RPMI7951 (cell line): ENCODE measurements at places on chromosomes 3 and 15. TPM values are rescaled to one million over a fixed set of nuclear protein-coding genes. Genes with fewer than 3 reads are reported as not detected.

TMEM44 gene
- 13.8 and 19.0 TPM in 2 replicates for total RNA-seq

TRH gene
- total RNA-seq, result not detected in 2 replicates

DOCK3 gene
- total RNA-seq, result 0.10 and 0.12 TPM in 2 replicates

DNA sequence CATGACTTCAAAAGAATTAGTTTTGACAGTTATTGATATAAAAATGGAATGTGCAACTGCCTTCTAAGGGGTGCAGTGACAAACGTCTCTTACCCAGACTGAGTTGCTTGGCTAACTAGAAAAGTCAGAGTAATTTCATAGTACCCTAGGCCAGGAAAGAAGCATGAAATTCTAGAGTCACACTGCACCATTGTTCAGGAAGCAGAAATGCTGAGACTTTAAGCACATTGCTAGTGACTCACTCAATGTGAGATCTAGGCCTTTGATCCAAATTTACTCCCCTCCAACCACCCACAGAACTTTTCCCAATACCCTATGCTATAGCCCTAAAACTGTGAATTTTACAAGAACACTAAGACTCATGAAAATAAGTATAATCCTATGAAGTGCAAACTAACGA is 110.8 kb downstream of the DUT start:
- DNase-seq, result peak; percentile 68

ILDR1 gene
- total RNA-seq, result not detected in 2 replicates

GRCh38 chr3:152742368-152743347 is 92.3 kb upstream of the P2RY1 start:
- no peak for DNase-seq

GRCh38 chr3:17515445-17516234 is 226.8 kb downstream of the TBC1D5 start:
- no peak for DNase-seq

DNA sequence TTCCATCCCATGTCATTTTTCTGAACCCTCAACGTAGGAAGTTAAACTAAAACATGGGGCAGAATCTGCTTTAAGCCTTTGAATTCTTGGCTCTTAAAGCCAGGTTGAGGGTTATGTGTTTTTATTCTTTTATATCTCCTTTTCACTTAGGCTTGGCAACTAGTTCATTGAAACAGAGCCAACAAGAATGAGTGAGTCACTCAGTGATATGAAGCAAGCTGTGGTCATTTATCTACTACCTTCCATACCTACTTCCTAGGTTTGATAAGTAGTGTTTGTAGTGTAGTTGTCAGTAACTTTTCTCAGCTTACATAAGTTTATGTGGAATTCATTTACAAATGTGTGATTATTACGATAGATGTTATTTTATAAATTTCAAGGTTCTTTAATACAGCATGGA is 67.4 kb downstream of the SNRPN start:
- DNase-seq, result peak; percentile 8

GRCh38 chr3:183782576-183783276 is 42.7 kb downstream of the MAP6D1 start:
- no peak for DNase-seq

DNA sequence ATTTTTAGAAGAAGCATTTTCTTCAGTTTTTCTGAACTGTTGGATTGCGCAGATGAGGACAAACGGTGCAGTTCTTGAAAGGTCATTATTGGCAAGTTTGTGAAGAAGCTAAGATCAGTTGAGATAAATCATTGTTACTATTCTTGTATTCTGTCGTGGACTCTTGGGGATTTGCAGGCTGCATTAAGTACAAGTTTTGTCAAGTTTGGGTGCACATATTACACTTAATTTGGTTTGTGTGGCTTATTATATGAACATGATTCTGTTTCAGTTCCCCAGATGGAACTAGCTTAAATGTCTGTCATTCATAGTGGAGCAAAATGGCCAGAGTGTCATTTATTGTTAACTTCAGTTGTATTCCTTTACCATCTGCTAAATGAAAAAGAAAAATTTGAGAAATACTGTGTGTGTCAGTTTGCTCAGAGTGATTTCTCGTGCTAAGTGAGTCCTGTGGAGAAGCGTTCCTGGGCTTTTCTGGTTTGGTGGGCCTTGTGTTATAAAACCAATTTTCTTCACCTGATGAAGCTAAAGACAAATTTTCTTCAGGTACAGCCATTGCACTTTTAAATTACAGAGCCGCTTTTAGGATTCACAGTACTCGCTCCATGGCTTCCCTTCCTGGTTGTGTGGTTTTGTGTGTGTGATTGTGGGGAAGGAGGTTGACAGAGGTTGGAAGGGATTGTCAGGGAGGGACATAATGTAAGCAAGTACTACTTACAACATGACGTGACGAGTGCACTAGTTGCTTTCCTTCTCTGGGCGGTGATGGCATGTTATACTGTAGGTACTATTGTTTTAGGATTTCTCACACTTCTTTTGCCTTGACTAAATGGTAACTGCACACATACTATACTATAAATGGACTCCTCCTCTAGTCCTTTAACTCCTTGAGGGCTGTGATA is 1.7 kb downstream of the AKAP13 start:
- DNase-seq, result no peak

DNA sequence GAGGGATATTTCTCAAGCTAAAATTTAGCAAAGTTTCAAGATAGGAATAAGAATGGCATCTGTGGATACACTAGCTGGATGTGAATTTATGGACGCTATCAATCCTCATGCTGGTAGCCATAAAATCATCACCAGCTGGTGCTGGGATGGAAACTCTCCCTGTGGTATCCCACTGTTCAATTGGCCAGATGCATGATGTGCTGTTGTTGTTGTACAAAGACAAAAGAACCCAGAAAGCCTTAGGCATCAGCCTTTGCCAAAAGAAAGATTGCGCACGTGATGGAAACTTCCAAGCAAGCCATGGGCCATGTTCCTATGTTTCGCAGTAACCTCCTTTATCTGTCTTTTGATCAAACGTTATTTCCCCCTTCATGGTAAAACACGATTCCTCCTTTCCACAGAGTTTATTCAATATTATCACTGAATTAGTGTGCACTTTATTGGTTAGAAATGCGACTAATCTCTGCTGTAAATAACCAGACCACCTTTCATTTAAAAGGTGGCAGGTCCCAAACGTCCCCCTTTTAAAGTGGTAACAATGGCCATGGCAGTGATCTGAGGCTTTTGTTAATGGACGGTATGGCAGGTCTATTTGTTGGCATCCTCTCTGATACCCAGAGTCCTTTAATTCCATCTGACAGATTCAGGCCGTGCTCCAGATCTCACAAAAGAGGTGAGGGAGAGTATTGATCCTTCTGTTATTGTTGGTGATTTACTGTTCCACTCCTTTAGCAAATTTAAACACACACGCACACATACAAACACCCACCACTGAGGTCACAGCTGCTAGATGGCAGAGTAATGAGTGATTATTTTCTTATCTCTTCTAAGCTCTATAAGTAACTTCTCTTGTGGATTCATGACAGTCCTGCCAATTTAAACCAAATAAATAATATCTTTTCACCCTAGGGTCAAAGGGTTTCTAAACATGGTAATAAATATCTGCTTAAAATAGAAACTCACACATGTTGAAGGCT is 291.2 kb upstream of the KCNMB2 start:
- peak; percentile 4 for DNase-seq

GRCh38 chr3:98690876-98691275 is 72.3 kb upstream of the ST3GAL6 start:
- peak; percentile 35 for DNase-seq

DNA sequence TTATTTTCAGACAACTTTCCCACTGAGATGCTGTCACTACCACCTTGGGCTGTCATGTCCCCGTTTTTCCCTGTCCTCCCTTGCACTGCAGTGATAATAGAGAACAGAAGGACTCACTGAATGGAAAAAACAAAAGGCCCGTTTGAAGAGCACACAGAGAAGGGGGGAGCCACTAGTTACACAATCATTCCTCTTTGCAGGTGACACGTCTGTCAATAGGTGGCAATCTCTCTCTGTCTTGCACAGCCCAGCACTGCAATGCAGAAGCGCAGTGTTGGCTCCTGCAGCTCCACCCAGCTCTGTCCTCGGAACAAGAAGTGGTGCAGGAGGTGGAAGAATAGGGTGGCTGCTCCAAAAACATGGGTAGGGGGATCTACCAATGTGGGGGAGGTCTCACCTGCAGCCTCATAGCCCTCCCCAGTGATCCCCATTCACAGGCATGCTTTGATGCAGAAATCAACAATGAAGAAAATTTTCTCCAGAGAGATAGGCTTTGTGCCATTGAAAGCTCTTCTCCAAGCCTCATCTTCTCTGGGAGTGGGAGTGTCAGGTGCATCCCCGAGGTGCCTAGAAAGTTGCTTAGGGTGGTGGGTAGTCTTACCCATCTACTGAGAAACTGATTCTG is 31.8 kb downstream of the FSTL1 start:
- peak; percentile 54 for DNase-seq

GRCh38 chr3:19226479-19226878 is 78.2 kb downstream of the KCNH8 start:
- DNase-seq, result no peak

DNA sequence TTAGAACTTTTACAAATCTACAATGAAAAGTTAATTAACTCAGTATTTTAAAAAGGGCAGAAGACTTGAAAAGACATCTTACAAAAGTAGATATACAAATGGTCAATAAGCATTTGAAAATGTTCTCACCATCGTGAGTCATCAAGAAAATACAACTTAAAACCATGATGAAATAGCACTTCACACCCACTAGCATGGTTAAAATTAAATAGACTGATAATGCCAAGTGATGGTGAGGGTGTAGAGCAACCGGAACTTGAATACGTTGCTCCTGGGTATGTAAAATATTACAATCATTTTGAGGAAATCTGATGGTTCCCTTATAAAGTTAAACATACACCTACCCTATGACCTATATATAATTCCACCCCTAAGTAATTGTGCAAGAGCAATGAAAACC is 319.8 kb upstream of the UMPS start:
- no peak for DNase-seq

DNA sequence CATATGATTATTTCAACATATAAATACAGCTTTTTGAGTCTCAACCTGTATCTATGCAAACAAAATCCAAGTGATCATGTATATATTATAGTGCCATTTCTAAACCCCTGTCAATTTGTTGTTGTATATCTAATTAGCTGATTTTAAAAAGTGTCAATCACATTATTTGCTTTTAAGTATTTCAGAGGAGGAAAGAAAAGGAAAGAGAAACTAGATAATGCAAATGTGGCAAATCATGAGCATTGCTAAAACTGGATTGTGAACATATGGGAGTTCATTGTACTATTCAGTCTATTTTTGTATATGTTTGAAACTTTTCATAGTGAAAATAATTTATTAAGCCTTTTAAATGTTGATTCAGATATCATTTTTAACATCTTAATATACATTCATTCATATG is 190.7 kb downstream of the ZIC4 start:
- no peak for DNase-seq

GRCh38 chr3:107543666-107544065 is 20.9 kb downstream of the BBX start:
- DNase-seq, result peak; percentile 13

DNA sequence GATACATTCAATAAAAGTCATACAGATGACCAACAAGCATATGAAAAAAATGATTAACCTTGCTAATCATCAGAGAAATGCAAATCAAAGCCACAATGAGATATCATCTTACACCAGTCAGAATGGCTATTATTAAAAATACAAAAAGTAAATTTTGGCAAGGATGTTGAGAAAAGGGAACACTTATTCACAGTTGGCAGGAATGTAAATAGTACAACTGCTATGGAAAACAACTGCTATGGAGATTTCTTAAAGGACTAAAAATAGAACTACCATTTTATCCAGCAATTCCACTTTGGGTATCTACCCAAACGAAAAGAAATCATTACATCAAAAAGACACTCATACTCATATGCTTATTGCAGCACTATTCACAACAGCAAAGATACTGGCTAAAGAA is 1121.8 kb downstream of the TBL1XR1 start:
- no peak for DNase-seq

TMEM212 gene
- total RNA-seq, result not detected in 2 replicates

BCL6 gene
- 5.8 and 10.1 TPM in 2 replicates for total RNA-seq

GRCh38 chr3:47984075-47984728 is 32.0 kb downstream of the MAP4 start:
- DNase-seq, result peak; percentile 73

LRRK1 gene
- total RNA-seq, result 5.0 and 10.8 TPM in 2 replicates

DNA sequence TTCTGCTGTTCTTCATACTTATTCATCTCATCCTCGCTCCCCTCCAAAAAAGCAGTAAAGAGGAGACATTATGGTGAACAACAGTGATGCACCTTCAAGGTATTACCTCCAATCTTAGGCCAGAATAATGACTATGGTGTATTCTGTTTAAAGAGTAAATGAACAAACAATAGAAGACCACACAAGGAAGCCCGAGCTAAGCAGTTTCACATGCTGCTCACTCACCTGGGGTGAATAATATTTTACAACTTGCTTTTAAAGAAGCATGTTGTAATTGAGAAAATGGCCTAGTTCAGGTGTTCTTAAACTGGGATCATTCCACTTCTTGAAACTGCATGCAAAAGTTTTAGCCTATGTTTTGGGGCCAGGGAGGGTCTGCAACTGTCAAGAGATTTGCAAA is 581.2 kb downstream of the FOXP1 start:
- DNase-seq, result no peak

TEX9 gene
- 4.9 and 5.4 TPM in 2 replicates for total RNA-seq

OR5H6 gene
- total RNA-seq, result not detected in 2 replicates

DNA sequence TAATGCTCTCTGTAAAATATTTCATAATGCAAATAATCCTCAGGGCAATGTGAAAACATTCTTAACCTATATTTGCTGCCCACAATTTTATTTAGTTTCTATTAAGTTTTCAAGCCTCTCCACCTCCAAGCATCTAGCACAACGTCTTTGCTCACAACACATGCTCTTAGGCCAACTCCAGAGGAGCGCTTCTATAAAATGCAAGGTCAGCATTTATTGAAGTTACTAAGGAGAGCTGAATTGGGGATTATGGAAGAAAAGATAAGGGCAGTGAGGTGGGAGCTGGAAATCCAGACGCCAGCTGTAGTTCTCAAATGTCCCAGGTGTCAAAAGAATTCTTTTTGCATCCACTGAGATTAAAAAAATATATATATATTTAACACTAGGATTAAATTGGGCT is 996 bp downstream of the RABL3 start:
- DNase-seq, result no peak

DNA sequence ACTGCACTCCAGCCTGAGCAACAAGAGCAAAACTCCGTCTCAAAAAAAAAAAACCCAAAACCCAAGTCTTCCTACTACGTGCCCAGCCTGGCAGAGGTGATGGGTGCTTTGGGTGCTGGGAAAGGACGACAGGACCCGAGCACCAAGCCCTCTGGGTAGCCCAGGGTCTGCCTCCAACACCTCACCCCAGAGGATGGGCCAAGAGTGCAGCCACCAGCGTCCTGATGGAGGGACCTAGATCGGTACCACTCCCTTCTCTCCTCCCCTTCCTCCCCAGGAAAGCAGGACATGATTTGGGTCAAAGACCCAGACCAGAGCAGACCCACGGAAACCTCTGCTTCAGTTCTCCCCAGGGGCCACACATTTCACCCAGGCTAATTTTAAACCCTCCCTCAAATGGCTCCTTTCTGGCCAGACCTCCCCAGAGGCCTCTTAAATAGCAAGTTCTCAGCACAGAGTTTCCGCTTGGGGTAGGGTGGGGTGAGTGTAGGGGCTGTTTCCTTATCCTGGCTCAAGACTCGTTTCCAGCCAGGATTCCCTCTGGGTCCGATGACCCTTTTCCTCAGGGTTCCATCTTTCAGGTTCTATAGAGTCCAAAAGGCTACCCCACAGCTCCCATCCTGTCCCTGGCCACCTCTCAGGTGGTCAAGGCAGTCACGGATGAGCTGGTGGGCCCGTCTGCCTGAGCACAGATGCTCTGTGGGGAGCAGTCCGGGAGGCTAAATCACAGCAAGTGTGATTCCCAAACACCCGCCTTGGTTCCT is 20.5 kb downstream of the RBPMS2 start:
- no peak for DNase-seq

- DNase-seq, result peak; percentile 16
Measured at GRCh38 chr3:101279162-101279561, 41.2 kb downstream of the IMPG2 start.

- DNase-seq, result no peak
Measured at GRCh38 chr15:22810853-22811338, 24.5 kb downstream of the NIPA1 start.
